ENCODE measurements at places on chromosomes 4 and X.

- DNase-seq = no peak
These were observed 45.6 kb downstream of the SPATA4 start for GRCh38 chr4:176149680-176150355.

GRCh38 chrX:12887141-12887540, 19.3 kb upstream of the TLR8 start:
- no peak for DNase-seq

- no peak for DNase-seq
These were observed 18.9 kb upstream of the ABLIM2 start for GRCh38 chr4:8177552-8177951.

DNA sequence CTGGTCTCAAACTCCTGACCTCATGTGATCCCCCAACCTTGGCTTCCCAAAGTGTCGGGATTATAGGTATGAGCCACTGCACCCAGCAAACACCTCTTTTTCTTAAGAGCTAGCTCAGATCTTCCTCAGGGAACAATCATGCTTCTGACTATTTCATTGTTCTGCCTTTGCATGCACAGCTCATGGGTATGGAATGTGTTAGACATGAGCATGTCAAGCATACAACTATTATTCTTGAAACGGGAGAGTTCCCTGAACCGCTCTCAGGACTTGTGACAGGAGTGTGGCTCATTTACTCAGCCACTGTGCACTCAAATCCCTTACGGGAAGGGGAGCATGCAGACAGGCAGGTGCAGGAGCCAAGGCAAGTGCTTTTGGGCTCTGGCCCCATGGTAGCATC, 231.7 kb upstream of the TAPT1 start:
- no peak for DNase-seq

GRCh38 chr4:180665994-180666824, 1577.0 kb upstream of the TENM3 start:
- DNase-seq = peak; percentile 86

GRCh38 chr4:126341927-126342326, 1027.2 kb downstream of the FAT4 start:
- DNase-seq = no peak

GRCh38 chrX:40172401-40173142, 74.8 kb upstream of the BCOR start:
- DNase-seq = peak; percentile 58

DNA sequence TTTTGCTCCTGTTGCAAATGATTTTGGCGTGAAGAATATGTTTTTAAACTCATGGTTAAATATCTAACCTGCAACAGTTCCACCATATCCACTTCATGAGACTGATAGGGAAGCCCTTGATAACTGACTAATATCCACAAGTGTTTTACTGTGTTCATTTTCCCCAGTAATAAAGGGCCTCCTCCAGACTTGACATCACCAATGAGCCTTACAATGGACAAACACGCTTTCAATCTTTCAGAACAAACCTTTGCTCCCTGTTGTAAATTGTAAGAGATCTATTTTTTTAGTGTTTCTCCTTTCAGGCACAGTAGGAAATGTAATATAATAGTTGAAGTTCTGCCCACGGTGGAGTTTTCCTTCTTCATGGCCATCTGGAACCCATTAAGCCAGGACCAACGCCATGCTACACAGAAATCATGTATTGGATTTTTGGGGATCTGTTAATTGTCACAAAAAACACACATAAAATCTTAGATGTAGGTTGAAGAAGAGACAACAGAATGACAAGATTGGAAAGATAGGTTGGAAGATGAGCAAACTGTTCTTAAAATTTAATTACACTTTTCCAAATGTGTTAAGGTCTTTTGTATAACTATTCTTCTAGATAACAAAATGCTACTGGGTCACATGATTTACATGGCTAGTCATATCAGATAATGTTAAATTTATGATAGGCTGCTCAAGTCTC, 1030.1 kb downstream of the FSTL5 start:
- DNase-seq = no peak

GRCh38 chr4:150140774-150141400, 62.6 kb downstream of the DCLK2 start:
- DNase-seq = no peak

- no peak for DNase-seq
These were observed 140.4 kb downstream of the ZNF674 start for GRCh38 chrX:46404774-46405173.

- peak; percentile 57 for DNase-seq
These were observed 729.3 kb upstream of the ACTRT1 start for GRCh38 chrX:128781506-128781905.

GRCh38 chr4:148868191-148868590, 426.0 kb upstream of the NR3C2 start:
- no peak for DNase-seq

- DNase-seq = no peak
These were observed 56.2 kb downstream of the CD99L2 start for GRCh38 chrX:150842198-150842685.

GRCh38 chr4:36286481-36286871, 5.1 kb downstream of the DTHD1 start:
- no peak for DNase-seq

DNA sequence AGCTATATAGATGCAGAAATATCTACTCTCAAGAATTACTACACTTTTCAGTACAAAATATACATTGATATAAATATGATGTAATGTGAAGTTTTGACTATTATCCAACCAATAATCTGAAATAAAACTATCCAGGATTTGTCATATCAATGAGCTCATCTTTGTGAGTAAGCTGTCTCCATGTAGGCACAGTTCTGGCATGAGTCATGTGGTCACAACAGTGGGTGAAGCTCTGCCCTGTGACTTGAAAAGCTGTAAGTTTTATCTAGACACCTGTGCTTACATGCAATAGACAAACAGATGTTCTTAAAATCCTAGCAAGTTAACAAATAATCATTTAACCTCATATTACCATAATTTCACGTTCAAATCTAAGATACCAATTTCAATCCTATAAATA, 192.7 kb downstream of the GABRG1 start:
- DNase-seq = no peak

DNA sequence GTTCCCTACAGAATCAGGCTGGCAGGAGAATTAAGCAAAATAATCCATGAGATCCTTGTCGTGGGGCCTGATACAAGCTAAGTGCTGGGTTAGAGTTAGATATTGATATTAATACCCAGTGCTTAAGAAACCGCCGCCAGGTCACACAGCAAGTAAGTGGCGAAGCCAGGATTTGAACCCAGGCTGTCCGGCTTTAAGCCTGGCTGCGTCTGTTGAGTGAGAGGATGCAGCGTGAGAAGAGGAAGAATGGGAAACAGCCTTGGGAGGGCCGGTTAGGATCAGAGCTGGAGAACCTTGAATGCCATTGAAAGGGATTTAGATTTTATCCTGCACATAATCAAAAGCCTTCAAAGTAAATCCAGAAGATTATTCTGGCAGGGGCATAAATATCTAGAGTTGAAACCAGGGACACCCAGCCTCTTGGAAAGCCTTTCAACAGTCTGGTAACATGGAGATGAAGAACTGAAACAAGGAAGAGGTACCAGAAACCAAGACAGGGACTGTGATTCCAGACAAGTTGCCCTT, 64.8 kb upstream of the HELT start:
- no peak for DNase-seq

DNA sequence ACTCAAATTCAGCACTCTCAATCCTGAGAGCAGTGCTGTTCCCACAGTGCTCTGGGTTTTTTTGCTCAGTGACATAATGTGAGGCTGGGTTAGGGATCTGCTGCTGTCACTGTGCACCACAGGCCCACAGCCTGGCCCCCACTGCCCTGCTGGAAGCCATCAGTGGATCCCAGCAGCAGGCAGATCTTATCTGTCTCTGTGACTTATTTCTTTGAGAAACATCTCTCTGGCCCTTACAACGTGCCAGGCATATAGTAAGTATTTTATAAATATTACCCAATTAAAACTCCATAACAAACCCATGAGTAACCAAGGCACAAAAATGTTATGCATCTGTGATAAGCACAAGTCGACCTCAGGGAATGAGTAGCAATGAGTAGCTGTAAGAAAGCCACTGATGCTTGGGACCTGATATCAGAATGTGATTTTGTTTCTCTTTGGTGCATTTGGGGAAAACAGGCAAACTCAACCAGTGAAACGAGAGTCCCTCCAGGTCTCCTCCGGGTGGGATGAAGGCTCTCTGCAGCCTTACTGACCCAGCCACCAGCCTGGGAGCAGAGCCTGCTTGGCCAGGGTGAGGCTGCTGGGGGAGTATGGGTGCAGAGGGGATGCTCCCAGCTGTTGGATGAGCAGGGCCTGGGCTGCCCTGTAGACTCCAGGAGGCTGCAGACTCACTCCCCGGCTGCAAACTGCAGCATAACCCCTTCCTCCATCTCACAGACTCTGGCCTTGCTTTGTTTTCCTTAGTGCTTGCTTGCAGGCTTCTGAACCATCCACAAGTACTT, 172.7 kb upstream of the LNX1 start:
- peak; percentile 4 for DNase-seq

DNA sequence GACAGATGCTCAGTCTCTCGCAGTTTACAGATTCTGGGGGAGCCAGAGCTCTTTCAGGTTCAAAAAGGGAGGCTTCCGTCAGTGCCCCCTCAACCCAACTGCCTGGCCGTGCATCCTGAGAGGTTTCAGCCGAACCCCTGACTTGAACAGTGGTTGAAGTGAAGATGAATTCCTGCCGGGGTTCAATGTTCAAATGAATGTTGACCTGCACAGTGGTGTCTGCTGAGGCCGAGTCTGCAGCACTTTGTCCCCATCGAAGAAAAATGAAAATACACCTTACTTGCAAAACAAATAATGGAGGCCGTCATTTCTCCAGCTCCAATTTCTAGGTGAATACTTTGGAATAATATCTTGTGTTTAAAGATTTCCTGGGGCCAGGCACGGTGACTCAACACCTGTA, 33.7 kb downstream of the GYG2 start:
- DNase-seq = no peak

DNA sequence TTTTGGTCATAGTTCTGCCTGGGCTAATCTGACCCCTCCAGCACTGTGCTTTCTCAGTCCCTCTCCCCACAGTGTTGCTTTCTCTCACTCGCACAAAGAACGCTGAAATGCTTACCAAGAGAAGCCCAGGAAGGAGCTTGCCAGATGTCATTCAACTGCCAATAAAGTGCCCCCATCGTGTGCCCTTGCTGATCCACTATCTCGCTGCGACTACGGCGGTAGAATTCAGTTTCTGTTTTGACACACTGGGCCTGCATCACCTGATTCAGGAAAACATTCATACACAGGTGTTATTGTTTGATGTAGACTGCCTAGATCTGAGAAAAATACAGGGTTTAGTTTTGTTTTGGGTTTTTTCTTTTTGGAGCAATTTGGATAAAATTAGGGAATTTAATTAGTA, 121.2 kb downstream of the MANBA start:
- no peak for DNase-seq

- DNase-seq = no peak
These were observed 4.2 kb downstream of the TACC3 start for GRCh38 chr4:1725521-1725920.

- peak; percentile 69 for DNase-seq
These were observed at the start of gene GABRE for GRCh38 chrX:151974336-151975227. GABRE (minus strand) TSS chrX:151974676; CDS start chrX:151974625, 51 bp downstream.
